ENCODE measurements at places on chromosomes 13 and 19. TPM values are rescaled to one million over a fixed set of nuclear protein-coding genes. Genes with fewer than 3 reads are reported as not detected.

DNA sequence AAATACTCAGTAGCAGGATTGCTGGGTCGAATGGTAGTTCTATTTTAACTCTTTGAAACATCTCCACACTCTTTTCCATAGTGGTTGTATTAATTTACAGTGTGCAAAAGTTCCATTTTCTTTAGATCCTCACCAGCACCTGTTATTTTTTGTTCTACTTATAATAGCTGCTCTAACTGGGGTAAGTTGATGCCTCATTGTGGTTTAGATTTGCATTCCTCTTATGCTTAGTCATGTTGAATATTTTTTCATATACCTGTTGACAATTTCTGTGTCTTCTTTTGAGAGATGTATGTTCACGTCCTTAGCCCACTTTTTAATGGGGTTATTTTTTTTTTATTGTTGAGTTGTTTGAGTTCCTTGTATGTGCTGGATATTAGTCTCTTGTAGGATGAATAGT lies 144.6 kb downstream of the NBEA start:
- no peak for DNase-seq

DNA sequence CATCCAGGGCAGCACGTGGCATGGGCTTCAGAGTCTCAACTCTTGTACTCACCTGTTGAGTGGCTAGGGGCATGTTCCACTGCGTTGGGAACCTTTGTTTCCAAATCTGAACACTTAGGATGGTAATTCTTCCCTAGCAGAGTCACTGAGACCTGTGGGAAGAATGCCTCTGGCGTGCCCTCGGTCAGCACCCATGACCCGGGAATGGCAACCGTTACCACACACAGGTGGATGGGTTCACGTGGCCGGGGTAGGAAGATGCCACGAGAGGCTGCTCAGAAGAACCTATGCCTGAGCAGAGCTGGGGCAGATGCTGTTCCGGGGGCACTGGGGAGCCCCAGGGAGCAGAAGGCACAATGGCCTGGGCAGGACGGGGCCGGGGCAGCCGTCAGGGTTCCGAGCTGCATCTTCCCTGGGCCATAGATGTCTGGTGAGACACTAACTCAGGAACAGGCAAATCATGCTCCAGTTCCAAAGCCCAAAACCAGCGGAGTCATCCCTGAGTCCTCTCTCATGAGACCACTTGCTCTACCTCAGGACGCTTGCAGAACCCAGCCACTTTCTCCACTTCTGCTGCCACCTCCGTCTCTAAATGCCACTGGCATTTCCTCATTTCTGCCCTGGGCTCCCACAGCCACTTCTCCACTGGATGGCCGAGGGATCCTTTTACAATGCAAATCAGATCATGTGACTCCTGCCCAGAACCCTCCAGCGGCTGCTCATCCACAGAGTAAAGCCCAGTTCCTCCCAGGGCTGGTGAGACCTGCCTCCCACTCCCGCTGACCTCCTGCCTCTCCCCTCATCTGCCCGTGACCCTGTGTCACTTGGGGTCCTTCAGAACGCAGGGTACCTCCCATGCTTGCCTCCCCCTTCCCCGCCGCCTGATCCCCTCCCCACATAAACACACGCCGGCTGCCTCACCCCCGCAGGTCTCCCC lies 36.7 kb downstream of the FAM124A start:
- DNase-seq: no peak

DNA sequence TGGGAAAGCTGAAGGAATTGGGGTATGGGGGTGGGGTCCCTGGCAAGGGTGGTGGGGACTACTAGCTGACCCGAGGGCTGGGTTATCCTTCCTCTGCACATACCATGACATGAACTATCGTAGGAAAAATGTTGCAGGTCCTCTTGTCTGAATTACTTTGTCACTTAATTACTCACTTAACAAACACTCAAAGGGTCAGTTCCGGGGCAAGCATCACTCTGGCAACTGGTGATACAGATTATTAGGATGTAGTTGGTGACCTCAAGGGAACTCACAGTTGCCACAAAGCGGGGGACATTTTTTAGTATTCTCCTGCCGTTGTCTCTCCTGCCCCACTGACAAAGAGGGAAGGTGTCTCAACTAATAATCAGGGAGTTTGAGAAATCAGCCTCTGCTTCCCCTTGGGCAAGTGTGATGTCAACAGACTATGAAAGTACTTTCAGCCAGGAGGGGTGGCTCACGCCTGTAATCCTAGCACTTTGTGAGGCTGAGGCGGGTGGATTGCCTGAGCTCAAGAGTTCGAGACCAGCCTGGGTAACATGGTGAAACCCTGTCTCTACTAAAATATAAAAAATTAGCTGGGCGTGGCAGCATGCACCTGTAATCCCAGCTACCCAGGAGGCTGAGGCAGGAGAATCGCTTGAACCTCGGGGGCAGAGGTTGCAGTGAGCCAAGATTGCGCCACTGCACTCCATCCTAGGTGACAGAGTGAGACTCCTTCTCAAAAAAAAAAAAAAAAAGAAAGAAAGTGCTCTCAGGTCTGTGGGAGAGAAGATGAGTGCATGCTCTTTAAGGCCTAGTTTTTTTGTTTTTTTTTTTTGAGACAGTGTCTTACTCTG lies 10.3 kb downstream of the DNAJB1 start:
- DNase-seq: no peak

GRCh38 chr13:102984210-102984609 lies 82.0 kb downstream of the SLC10A2 start:
- DNase-seq: no peak

DNA sequence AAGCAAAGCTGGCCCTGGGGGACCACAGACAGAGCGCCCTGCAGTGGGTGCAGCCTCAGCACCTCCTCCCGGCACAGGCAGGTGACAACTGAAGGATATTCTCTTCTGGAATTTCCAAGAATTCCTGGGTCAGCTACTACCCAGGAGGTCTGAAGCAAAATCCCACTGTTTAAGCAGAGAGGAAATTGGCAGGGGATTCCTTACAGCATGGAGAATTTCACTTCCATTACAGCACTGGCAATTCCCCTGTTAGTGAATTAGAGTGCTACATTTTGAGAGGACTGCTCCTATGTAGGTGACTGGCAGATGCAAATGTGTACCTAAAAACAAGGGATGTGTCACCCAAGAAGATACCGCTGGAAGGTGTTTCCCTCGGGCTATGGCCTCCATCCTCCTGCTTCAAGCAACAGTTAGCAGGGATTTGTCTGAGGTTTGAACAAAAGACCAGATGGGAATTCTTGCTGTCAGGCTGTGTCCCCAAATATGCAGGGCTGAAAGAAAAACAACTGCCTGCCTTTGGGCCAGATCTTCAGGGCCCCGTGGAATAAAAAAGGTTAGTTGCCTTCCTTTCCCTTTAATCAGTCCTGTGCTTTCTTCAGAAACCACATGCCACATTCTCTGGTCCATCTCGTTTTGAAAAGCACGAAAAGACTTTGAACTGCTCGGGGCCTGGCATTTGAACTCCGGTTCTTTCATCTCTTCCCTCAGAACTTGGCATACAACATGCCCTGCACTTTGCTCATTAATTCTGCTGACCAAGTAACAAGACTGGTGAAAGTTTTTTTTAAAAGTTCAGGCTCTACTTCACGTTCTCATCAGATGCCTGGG lies 296.4 kb downstream of the DNAJC15 start:
- DNase-seq: no peak

The B3GNT3 gene
- not detected for total RNA-seq
